ENCODE measurements at places on chromosomes 12 and 14.
A peak's percentile ranks its signal among the peaks of the same experiment; 100 is the strongest.

- H3K36me3 ChIP-seq, result no peaks in the 10 kb centered on the region
- H3K27me3 ChIP-seq, result no peaks in the 10 kb centered on the region
- no peaks in the 10 kb centered on the region for H3K4me1 ChIP-seq
Observed at GRCh38 chr12:42786400-42787148, 197.0 kb upstream of the PRICKLE1 start.

DNA sequence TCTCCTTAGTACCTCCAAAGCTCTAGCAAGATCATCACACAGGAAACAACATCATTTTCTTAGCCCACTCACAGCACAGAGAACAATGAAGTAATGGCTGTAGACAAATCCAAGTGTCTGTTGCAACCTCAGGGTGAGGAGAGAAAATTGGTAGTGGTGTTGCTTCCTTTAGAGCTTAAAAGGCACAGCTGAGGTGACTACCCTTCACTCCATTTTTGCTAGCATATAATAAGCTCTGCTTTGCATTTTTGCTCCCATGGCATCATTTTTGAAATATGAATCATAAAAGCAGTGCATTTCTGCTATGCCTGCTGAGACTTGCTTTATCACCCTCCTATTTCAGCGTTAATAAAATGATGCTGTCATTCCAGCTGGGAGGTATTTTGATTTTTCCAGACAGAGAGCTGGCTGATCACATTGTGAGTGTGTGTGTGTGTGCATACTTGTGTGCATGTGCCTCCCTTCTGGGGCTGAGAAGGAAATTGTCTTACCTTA is 18.5 kb upstream of the PCNX1 start:
- no peak overlapping the region for H3K27ac ChIP-seq
- no peak for DNase-seq
- no peaks in the 10 kb centered on the region for H3K27me3 ChIP-seq
- H3K4me3 ChIP-seq, result no peak overlapping the region
- H3K4me1 ChIP-seq, result peaks cover 70% of the 10 kb centered on the region

DNA sequence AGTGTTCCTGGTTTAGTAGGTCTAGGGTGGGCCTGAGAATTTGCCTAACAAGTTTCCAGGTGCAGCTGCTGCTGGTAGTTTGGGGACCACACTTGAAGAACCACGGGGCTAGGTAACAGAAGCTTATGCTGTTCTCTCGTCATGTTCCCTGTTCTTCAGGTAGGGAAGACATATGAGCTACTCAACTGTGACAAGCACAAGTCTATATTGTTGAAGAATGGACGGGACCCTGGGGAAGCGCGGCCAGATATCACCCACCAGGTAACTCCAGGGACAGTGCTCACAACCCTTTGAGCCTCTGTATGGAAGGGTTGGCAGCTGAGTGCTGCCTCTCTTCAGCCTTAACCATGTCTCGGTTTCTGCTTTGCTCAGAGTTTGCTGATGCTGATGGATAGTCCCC is 3.5 kb downstream of the EMG1 start:
- peaks cover 43% of the 10 kb centered on the region for H3K4me1 ChIP-seq
- DNase-seq, result no peak
- H3K27me3 ChIP-seq, result no peaks in the 10 kb centered on the region
- H3K27ac ChIP-seq, result peak overlapping the region; percentile 99

- DNase-seq, result no peak
- H3K36me3 ChIP-seq, result no peaks in the 10 kb centered on the region
- no peaks in the 10 kb centered on the region for H3K4me1 ChIP-seq
- no peaks in the 10 kb centered on the region for H3K27me3 ChIP-seq
- no peak overlapping the region for H3K27ac ChIP-seq
Observed at GRCh38 chr12:20345866-20346265, 22.5 kb upstream of the PDE3A start.

- H3K27ac ChIP-seq, result peak overlapping the region; percentile 53
- no peaks in the 10 kb centered on the region for H3K27me3 ChIP-seq
- peaks cover 5% of the 10 kb centered on the region for H3K4me1 ChIP-seq
- no peaks in the 10 kb centered on the region for H3K36me3 ChIP-seq
- no peak overlapping the region for H3K4me3 ChIP-seq
Observed at GRCh38 chr12:112514926-112515642, 96.3 kb downstream of the PTPN11 start.

GRCh38 chr12:119843100-119843499 is 34.0 kb downstream of the CIT start:
- no peaks in the 10 kb centered on the region for H3K27me3 ChIP-seq
- H3K4me1 ChIP-seq, result no peaks in the 10 kb centered on the region
- peaks cover 27% of the 10 kb centered on the region for H3K36me3 ChIP-seq
- H3K4me3 ChIP-seq, result no peak overlapping the region
- DNase-seq, result no peak

DNA sequence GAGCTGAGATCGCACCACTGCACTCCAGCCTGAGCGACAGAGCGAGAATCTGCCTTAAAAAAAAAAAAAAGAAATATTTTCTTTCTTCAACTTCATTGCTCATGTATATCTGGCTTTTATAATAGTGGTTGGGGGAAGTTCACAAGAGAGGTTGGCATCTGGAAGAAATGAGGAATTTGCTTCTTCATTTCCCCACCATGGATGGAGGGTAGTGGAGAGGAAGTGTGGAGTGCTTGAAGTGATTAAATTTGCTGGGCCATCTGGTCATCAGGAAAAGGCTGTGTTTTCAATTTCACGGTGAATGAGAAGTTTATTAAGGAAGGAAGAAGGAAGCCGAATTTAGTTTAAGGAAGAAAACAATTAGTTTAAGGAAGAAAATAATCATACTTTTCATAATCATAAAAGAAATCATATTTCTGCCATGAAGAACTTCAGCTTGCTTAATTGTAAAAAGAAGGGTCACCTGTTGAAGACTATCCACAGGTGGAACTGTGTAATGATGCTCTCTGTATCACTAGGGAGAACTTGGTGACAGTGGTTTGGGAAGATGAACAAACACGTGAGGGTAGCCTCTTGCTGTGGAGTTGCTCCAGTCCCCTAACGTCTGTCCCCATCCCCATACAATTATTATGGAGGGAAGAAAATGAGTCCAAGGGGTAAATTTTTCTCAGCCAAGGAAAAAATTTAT is 197.3 kb upstream of the ARHGAP5 start:
- no peak overlapping the region for H3K27ac ChIP-seq
- H3K27me3 ChIP-seq, result peaks cover 3% of the 10 kb centered on the region
- H3K36me3 ChIP-seq, result no peaks in the 10 kb centered on the region
- DNase-seq, result no peak
- no peaks in the 10 kb centered on the region for H3K4me1 ChIP-seq

DNA sequence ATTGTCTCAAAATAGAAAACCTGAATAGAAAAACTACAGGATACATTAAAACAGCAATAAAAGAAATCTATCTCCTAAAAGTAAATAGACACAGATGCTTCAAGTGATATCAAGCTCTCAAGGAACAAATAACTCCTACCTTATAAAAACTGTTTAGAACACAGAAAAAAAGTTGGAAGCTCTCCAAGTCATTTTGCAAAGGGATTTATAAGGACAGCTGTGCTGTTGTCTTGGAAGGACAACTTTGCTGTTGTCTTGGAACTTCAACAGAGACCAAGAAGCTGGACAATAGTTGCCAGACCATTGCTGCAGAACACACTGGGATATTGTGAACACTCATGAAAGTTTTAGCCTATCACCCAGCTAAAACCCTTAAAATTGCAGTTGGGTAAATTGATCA is 780.7 kb downstream of the FLRT2 start:
- no peaks in the 10 kb centered on the region for H3K4me1 ChIP-seq
- H3K27ac ChIP-seq, result no peak overlapping the region
- H3K27me3 ChIP-seq, result no peaks in the 10 kb centered on the region
- no peak overlapping the region for H3K4me3 ChIP-seq

DNA sequence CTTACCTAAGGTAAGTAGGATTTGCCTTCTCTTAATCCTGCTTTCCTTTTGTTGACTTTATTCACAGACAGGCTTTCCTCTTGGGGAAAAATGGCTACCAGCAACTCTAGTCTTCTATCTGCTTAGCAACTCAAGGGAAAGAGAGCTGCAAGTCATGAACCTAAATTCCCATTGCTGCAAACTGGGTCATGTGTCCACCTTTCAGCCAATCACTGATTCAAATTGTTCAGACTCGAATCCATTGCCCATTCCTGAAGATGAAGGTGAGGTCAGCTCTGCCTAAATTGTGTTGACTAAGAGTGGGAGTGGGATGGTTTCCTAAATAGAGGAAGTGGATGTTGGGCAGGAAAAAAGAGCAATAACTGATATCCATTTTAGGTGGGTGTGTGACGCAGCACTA is 7.7 kb downstream of the FBXW8 start:
- H3K4me1 ChIP-seq, result peaks cover 70% of the 10 kb centered on the region
- no peak for DNase-seq
- no peak overlapping the region for H3K4me3 ChIP-seq
- H3K27ac ChIP-seq, result no peak overlapping the region
- peaks cover 28% of the 10 kb centered on the region for H3K36me3 ChIP-seq

GRCh38 chr14:104596451-104596918 is 8.1 kb downstream of the TMEM179 start:
- H3K36me3 ChIP-seq, result no peaks in the 10 kb centered on the region
- no peak overlapping the region for H3K4me3 ChIP-seq
- H3K27me3 ChIP-seq, result peaks cover 5% of the 10 kb centered on the region

- no peak overlapping the region for H3K27ac ChIP-seq
- no peaks in the 10 kb centered on the region for H3K4me1 ChIP-seq
- H3K36me3 ChIP-seq, result no peaks in the 10 kb centered on the region
Observed at GRCh38 chr12:34109390-34109789, 87.1 kb downstream of the ALG10 start.

DNA sequence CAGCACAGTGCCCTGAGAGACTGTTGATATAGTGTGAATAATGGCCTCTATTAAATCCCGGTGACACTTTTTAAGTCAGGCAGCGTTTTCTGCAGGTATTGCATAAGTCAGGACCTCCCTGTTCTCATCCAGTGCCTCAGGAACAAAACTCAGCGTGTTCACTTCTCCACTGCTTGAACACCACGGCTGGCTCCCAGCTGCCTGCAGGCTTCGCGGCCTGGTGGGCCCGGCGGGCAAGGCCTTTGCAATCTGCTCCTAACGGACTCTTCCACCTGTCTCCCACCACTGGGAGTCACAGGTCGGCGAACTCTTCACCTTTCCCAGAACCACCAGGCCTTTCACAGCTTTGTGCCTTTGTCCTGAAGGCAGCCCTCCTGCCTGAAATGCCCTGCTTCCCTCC is 18.7 kb downstream of the RFX4 start:
- no peaks in the 10 kb centered on the region for H3K4me1 ChIP-seq
- peaks cover 4% of the 10 kb centered on the region for H3K27me3 ChIP-seq
- DNase-seq, result no peak

GRCh38 chr12:3896356-3896755 is 23.2 kb upstream of the PARP11 start:
- DNase-seq, result no peak
- no peak overlapping the region for H3K27ac ChIP-seq
- no peaks in the 10 kb centered on the region for H3K36me3 ChIP-seq
- H3K4me1 ChIP-seq, result peaks cover 23% of the 10 kb centered on the region
- no peak overlapping the region for H3K4me3 ChIP-seq

DNA sequence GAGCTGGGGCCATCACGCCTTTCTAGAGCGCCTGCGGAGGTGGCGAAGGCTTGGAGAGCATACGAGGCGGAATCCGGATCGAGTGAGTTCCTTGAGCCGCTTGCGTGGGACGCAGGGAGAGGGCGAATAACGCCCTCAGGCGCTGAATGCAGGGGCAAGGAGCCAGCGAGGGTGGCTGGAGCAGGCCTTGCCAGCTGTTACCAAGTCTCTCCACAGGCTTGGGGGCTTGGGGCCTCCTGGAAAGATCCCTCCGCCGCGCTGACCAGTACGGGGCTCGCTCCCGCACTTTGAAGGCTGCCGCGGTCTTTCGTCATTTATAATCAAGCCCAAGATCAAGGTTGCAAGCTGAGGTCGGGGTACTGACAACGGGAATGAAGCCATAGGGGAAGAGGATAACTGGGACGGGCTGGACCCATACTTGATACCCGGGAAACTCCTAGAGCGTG is 1.2 kb downstream of the FLRT2 start:
- H3K4me3 ChIP-seq, result no peak overlapping the region
- H3K36me3 ChIP-seq, result no peaks in the 10 kb centered on the region
- H3K27me3 ChIP-seq, result peaks cover 76% of the 10 kb centered on the region
- no peak overlapping the region for H3K27ac ChIP-seq
- no peak for DNase-seq

GRCh38 chr14:59484639-59485175 is 390 bp downstream of the JKAMP start:
- H3K4me1 ChIP-seq, result peaks cover 55% of the 10 kb centered on the region
- H3K4me3 ChIP-seq, result peak overlapping the region; percentile 90
- peak overlapping the region; percentile 88 for H3K27ac ChIP-seq
- DNase-seq, result no peak

DNA sequence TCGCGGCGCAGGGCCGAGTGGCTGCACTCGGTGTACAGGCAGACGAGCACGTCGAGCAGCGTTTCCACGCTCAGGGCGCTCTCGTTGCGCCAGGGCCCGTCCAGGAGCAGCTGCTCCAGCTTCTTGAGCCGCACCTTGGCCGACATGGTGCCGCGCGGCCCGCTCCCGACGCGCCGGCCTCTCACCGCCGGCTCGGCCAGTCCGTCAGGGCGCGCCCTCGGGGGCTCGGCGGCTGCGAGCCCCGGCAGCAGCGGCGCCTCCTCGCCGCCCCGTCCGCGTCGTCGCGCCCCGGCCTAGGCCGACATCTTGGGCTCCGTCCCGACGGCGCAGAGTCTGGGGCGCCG is 349 bp downstream of the CDC42BPB start:
- no peak overlapping the region for H3K27ac ChIP-seq
- no peak overlapping the region for H3K4me3 ChIP-seq
- H3K36me3 ChIP-seq, result no peaks in the 10 kb centered on the region
- H3K4me1 ChIP-seq, result peaks cover 13% of the 10 kb centered on the region

DNA sequence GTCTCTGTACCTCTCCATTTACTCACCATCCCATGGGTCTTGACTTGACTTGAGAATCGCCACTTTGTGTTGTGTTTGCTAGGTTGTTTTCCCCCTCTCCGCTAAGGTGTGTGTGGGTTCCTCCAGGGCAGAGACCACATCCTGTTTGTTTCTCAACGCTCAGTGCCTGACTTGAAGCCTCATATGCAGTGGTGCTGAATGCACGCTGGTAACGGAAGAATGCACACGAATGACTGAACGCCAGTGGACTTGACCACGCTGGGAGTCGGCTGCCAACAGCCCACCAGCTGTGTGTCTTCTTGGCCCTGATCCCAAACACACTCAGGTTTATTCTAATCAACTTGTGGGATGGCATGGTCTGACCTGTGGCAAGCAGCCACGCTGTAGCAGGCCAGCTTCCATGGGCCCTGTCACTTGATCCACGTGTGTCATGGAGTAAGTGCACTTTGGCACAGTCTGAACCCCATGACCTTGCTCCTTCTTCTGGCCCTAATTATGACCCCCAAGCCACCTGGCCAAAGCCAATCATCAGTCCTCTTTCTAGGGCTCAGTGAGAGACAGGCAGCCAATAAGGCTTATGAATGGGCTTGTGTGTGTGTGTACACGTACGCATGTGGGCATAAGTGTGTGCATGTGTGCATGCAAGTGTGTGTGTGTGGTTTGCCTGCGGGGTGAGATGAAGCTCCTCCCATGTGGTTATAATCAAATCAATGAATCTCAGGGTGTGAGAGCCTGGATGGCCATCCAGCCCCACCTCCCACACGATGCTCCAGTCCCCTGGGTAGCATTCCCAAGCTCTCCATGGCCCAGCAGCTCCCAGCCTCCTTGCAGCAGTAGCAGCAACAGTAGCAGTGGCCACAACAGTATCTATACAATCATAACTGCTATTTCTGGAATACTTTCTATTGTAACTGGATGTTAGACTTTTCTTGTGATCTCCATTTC is 6.4 kb upstream of the TC2N start:
- no peaks in the 10 kb centered on the region for H3K27me3 ChIP-seq
- H3K27ac ChIP-seq, result peak overlapping the region; percentile 30
- H3K36me3 ChIP-seq, result no peaks in the 10 kb centered on the region
- no peak for DNase-seq

GRCh38 chr14:105077649-105077995 is 12.4 kb upstream of the GPR132 start:
- H3K36me3 ChIP-seq, result no peaks in the 10 kb centered on the region
- H3K27ac ChIP-seq, result peak overlapping the region; percentile 2
- DNase-seq, result no peak
- no peaks in the 10 kb centered on the region for H3K27me3 ChIP-seq
